ENCODE measurements at places on chromosomes 5 and 9.
A peak's percentile ranks its signal among the peaks of the same experiment; 100 is the strongest.

- no peak for DNase-seq
Observed at GRCh38 chr9:78982849-78983248, 588.9 kb upstream of the TLE4 start.

DNA sequence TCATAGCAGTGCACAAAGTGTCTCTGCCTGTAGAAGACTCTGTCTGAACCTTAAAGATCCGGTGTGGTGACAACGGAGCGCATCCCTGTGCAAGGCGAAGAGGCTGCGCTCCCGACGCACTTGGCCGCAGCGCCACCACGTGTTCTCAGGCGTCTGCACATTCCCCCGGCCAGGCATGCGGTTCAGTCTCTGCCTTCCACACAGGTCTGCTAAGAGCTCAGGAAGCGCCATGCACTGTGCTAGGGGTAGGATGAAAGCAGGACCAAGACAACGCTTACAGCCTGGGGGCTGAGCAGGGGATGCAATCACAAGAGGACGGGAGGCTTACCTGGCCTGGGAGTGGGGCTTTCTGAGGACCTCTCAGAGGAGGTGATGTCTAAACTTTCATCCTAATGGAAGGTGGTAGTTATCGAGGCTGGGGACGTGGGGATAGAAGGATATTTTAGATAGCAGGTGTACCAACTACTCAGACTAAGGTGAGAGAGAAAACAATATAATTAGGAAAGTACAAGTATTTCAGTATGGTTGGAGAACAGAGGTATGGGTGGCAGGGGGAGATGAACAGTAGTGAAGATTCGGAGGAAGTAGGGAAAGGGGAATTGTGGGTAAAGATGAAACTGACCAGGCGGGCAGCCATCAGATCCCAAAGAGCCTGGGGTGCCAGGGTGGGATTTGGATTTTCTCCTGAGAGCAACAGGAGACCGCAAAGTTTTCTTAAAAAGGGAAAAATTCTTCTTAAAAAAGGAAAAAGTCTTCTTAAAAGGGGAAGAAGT is 13.3 kb downstream of the CAPSL start:
- peak; percentile 85 for DNase-seq

- DNase-seq: no peak
Observed at GRCh38 chr9:33884856-33885701, 68.1 kb downstream of the UBE2R2 start.

GRCh38 chr5:174145091-174145490 is 99.6 kb downstream of the NSG2 start:
- no peak for DNase-seq

DNA sequence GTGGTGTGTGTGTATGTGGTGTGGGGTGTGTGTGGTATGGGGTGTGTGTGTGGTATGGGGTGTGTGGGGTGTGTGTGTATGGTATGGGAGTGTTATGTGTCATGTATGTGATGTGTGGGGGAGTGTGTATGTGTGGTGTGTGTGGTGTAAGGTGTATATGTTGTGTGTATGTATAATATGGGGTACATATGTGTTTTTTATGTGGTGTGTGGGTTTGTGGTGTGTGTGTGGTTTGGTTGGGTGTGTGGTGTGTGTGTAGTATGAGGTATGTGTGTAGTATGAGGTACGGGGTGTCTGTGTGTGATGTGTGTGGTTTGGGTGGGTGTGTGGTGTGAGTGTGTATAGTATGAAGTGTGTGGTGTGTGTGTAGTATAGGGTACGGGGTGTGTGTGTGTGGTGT is 11.4 kb downstream of the ECSCR start:
- no peak for DNase-seq

DNA sequence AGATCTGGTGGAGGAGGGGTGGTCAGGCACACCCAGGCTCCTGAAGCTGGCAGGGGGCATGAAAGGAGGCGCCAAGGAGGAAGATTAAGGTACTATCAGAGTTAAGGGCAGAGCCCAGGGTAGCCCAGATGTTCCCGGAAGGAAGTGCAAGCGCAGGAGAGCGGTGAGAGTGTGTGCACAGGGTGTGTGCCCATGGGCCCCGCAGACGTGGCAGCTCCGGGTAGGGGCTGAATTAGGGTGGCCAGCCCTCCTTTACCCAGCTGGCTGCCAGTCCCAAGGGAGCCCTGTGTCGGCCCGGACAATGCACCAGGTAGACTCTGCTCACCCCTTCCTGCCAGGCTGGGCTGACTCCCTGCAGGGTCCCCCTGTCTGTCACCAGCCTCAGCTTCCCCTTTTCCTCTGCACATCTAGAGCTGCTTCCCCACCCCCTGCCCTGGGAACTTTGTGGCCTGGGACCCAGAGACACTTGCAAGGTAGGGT is at the start of gene SMIM33:
Gene SMIM33 (plus strand): TSS at position 184 of the 480 bp plus-strand sequence. CDS start 118 bp downstream, at position 302.
- DNase-seq: peak; percentile 42

GRCh38 chr5:175261037-175261436 is 182.9 kb downstream of the DRD1 start:
- no peak for DNase-seq

DNA sequence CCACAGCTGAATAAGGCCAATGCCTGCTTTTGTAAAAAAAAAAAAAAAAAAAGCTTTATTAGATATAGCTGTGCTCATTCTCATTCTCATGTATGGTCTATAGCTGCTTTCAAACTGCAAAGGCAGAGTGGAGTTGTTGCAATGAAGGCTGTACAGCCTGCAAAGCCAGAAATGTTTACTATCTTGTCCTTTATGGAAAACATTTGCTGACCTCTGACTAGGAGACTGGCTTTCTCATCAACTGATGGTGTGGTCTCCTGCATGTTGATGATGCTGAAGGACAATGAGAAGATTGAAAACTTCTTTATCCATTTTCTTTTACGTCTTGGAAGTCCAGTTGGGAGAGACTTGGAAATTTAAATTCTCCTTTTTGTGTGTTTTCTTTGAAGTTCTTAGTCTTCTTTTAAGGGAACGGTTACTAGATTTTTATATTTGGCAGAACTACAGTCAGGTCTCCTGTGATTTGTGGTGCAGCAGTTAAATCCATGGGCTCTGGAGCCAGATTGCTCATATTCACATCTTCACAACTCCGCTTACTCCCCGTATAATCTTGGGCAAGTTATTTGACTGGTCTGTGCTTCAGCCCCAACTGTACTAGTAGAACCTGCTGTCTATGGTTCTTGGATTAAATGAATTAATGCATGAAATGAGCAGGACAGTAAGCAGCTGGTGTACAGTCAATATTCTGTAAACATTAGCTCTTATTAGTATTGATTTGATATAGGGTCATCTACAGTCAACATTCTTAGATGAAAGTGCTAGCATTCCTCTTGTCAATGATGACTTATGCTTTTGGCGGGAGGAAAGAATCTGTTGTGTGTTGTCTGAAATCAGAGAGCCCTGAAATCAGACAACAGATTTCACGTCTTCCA is 39.7 kb upstream of the BASP1 start:
- DNase-seq: no peak

GRCh38 chr5:33422191-33422590 is 18.6 kb upstream of the TARS1 start:
- DNase-seq: no peak

- no peak for DNase-seq
Observed at GRCh38 chr9:250625-251024, 36.0 kb downstream of the DOCK8 start.

- no peak for DNase-seq
Observed at GRCh38 chr9:2213830-2214468, 198.8 kb downstream of the SMARCA2 start.

DNA sequence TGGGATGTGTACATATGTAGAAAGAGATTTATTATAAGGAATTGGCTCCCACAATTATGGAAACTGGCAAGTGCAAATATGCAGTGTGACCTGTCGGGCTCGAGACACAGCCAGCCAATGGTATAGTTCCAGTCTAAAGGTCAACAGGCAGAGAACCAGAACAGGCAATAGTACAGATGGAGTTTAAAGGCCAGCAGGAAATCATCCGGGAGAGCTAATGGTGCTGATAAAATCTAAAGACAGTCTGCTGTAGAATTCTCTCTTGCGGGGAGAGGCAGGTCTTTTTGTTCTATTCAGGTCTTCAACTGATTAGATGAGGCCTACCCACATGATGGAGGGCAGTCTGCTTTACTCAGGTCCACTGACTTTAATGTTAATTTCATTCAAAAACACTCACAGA is 21.8 kb downstream of the ANKRD31 start:
- no peak for DNase-seq

DNA sequence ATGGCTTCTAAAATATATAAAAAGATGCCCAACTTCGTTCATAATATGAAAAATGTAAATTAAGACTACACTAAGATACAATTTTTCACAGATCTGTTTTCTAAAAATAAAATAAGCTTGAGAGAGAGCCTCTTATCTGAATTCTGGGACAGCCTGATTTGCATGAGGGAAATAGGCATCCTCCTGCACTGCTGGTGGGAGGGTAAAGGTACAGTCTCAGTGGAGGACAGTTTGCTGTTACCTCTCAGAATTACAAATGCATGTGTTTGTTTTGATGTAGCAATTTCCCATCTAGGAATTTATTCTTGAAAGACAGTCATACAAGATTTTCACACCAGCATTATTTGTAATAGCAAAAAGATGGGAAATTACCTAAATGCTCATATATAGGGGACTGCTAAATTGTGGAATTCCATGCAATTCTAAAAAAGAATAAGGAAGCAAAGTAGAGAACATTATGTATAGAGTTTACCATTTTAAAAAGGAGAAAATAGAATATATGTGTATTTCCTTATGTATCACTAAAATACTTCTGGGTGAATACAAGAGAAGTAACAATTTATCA is 75.7 kb downstream of the ZSWIM6 start:
- DNase-seq: no peak

DNA sequence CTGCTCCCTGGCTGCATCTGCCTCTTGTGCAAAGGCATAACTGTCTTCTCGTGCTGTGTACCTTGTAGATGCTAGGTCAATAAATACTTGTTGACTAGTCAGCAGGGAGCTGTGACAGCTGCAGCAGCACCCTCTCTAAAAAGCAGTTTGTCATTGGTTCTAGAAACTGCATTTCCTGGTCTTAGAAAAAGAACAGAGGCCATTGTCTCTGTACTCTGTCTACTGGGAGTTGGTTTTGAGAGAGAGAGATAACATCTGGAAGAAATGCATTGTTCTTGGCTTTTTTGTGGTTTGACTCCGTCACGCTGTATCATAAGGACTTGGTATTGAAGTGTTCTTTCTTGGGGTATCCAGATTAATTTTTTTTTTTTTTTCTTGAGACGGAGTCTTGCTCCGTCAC is 32.3 kb downstream of the SH3GLB2 start:
- no peak for DNase-seq

DNA sequence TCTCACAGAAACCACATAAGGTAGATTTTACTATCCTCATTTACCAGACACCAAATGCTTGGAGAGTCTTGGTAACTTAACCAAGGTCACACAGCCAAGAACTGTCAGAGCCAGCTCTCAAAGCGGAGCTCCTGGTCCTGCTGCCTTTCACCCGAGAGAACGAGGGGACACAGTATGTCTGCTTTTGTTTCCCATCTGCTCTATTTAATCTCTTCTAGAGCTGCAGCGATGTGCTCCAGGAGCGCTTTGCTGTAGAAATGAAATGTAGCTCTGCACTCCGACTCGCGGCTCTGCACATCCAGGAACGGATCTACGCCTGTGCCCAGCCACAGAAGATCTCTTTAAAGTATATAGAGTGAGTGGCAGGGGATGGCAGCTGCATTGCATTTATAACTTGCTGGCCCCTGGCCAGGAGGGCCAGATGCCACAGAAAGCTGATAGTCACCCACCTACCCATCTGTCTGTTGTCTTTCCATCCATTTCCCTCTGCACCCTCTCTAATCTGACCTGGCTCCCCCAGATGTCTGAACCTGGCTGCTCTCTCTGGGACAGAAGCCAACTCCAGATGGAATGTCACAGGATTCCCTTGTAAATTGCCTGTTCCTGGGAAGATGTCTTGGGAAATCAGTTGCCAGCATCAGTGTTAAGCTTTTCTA is 21.4 kb upstream of the TRMT10B start:
- no peak for DNase-seq

- DNase-seq: no peak
Observed at GRCh38 chr9:33942471-33943083, 106.1 kb downstream of the UBAP2 start.

DNA sequence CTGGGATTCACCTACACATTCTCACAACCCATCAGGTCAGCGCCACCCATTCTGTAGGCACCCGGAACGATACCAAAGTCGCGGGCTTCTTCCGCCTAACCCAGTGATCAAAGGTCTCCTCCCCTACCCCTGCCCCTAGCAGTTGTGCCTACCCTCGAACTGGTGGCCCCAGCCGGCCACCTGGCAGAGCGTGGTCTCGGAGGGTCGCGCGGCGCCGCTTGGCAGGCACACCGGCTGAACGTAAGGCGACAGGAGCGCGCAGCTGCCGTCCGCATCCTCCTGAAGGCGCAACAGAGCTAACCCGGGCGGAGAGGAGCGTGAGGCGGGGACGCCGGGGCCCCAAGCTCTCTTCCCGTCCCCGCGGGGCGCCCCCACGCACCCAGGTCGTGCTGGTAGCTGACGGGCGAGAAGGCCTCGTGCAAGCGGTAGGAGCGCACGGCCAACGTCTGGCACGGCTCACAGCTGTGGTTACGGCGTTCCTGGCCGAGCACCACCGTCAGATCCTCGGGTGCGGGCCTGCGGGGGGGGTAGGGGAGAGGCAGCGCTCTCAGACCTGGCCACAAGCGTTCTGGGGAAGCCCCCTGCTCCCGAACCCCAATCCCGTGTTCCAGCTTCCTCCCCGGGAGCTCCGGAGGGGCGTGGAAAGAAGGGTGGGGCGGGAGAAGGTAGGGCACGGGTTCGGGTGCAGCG is 2.8 kb upstream of the PFN3 start:
- peak; percentile 58 for DNase-seq

- DNase-seq: no peak
Observed at GRCh38 chr9:89885156-89885555, 280.3 kb downstream of the GADD45G start.

DNA sequence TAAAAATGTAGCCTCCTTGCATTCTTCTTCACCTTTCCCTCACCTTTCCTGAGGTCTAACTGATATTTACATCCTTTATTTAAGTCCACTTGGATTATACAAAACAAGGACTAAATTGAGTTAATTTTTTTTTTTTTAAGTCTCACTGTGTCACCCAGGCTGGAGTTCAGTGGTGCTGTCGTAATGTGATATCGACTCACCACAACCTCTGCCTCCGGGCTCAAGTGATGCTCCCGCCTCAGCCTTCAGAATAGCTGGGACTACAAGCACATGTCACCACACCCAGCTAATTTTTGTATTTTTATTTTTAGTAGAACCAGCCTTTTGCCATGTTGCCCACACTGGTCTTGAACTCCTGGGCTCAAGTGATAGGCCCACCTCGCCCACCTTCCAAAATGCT is 195.3 kb downstream of the BNC2 start:
- no peak for DNase-seq

DNA sequence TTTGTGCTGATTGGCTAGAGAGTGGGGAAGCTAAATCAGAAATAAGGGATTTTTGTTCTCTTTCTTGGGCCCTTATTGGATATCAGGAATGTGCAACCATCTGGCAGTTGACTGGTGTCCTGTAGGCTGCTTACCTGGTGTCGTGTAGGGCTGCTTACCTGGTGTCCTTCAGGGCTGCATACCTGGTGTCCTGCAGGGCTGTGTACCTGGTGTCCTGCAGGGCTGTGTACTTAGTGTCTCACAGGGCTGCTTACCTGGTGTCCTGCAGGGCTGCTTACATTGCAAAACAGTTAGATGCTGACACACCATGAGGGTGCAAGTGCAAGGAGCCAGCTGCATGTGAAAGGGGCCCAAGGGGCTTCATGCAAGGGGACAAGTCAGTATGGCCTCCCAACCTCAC is 249.3 kb downstream of the ICE1 start:
- no peak for DNase-seq

Data from activated naive CD4-positive, alpha-beta T cell treated with Interleukin-2 at 50 U/mL for 16 hours (primary cell).